ENCODE measurements at places on chromosomes 2 and 18.

- DNase-seq, result no peak
Observed at GRCh38 chr2:73890301-73891092, 2.3 kb upstream of the ACTG2 start.

DNA sequence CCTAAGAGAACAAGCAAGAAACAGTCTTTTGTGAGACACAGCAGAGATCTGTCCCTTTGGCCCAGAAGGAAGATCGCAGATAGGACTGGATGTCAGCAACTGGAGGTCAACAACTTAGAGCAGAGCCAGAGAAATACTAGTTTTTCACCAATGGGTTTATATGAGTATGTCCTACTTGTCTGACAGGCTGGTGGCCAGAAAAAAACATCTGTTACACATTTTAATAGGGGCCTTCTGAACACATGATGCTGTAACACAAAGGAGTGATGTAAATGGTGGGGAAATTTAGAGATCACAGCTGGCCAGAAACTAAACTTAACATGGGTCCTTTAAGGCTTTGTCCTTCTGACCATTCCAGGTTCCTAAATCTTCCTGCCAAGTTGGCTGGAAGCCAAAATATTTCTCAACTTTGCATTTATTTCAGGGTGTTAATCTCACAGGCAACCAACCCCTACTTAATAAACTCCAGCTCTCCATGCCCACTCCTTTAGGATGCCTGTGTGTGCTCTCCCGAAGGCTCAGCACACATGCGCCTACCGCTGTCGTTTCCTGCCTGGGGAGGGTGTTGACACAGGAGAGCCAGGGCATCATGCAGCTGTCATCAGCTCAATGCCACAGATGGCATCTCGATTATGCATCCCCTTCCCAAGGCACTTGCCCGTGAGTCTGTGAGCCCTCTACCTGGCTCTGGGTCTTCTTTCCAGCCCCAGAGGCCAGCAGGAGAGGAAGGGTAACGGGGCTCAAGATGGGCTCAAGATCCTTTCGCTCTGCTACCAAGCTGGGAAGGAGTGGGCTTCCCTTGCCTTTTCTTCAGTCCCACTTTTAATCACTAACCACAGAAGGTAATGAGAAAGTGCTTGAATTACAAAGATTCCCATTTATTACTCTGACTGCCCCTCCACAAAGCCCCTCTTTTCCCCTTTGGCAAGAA, 252.5 kb downstream of the ETAA1 start:
- DNase-seq, result peak; percentile 5

DNA sequence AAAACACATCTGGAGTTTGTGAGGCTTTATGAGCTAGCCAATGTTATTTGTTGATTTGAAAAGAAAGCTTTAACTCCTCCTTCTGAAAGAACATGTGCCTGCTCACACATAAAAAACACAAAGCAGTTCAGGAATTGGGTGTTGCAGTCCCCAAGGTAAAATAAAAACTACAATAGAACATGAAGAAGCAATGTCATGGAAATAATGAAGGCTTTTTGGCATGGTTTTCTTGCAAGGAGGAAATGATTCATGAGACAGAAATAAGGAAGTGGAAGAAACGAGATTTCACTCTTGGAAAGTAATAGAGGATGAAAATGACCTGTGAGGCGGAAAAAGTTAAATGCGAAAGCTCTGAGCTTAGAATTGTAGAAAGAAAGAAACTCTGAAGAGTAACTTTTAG, 81.1 kb downstream of the TRIB2 start:
- DNase-seq, result peak; percentile 92

- no peak for DNase-seq
Observed at GRCh38 chr2:1687254-1687653, 57.1 kb downstream of the PXDN start.

DNA sequence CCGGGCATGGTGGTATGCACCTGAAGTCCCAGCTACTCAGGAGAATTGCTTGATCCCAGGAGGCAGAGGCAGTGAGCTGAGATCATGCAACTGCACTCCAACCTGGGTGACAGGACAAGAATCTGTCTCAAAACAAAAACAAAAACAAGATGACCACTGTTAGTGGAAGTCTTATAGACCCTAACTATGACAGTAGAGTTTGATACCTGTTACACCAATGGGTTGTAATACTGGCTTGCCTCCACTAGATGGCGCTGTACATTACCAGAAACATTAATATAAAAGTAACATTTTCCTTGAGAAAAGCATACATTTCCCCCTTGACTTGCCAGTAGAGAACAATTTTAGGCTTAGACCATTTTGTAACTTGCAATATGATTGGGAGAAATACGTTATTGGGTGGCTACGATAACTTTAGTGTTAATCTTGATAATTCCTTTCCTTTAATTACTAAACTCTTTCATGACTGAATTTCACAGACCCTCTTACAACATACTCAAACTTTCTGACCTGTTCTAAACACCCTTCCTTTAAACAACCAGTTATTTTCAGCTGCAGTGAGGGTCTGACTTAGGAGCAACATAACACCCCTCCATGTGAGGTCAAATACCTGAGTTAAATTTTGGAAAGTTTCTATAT, 19.5 kb downstream of the SLC25A52 start:
- DNase-seq, result peak; percentile 44

DNA sequence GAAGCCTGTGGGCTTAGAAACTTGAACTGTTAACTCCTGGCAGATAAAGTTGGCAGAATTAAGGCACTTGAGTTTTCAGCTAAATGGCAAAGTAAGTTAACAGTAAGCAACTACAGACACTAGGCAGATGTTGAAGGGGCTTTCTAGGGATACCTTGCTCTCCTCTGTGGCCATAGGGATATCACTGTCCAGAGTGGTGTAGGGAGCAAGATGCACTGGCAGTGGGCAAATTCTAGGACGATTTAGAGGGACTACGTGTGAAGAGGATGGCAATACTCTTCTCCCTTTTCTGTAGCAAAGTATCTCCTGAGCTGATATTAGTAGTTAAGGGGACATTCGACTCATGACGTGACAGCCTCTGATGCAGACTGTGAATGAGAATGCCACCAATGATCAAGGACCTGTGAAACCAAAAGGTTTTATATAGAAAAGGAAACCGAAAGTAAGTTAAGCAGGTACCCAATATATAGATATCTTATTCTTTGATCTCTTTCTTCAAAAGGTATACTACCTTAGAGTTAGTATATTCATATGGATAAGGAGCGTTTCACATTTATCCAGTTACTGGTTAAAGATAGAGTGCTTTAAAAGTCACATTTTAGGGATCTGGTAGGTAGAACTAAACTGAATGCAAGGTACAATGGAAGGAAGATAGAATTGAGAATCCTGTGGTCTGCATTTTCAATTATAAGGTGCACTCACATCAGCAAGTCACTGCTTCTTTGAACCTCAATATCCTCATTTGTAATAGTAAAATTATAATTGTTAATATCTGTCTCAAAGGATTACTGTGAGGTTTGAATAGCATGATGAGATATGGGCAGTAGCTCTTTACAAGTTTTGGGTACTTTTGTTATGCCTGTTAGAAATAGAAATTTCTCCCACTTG, 106.4 kb downstream of the KCNH7 start:
- DNase-seq, result no peak

GRCh38 chr2:219177552-219178376, at the start of gene RETREG2:
Gene RETREG2 (plus strand): TSS chr2:219178275. CDS start chr2:219178353, 78 bp downstream.
- peak; percentile 93 for DNase-seq

DNA sequence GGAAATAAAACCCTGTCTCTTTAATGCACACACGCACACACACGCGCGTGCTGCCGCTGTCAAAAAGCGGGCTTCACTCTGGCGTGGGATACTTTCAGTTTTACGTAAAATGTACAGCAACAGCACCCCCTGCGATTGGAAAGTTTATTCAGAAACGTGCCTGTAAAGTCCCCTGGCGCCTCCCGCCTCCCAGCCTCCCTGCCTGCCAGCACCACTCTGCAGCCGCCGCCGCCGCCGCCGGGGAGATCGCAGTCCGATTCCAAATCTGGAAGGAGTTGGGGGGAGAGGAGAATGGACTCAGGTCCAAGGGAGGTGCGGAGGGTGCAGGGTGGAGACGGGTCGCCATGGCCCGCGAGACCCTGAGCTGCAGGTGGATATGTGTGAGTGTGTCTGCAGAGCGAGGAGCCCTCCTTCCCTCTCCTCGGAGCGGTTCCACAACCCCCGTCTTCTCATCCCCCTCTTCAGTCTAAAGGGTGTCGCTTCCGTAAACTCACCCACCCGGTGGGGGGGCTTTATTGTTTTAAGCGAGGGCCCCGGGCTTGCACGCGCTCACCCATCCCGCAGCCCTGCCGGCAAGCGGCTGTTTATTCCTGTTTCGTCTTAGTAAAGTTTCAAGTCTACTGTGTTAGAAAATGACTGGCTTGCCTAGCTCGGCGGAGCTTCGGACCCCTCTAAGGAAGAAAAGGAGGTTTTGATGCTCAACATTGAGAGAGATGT, 1.8 kb upstream of the BCL11A start:
- DNase-seq, result peak; percentile 71

- DNase-seq, result peak; percentile 23
Observed at GRCh38 chr18:12287684-12288402, 20.2 kb upstream of the TUBB6 start.

DNA sequence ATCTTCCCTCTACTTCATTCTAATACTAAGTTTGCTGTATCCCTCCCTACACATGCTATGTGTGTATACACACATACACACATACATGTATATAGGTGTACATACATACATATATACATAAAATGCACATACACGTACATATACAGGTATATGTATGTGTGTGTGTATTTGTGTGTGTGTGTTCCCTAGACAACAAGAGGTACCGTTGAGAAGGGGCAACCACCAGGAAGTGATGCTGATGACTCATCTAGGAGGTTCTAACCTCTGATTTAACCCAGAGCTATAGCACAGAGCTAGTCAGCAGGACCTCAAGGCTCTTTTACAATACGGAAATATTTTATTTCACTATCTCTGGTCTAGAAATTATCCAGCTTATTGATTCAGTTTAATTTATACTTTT, 139.2 kb downstream of the LAMA3 start:
- DNase-seq, result peak; percentile 80

- no peak for DNase-seq
Observed at GRCh38 chr2:38708900-38709566, 42.1 kb downstream of the SRSF7 start.

GRCh38 chr2:37013315-37013641, 46.9 kb upstream of the STRN start:
- no peak for DNase-seq

- no peak for DNase-seq
Observed at GRCh38 chr18:74124642-74125041, 23.0 kb downstream of the FBXO15 start.

DNA sequence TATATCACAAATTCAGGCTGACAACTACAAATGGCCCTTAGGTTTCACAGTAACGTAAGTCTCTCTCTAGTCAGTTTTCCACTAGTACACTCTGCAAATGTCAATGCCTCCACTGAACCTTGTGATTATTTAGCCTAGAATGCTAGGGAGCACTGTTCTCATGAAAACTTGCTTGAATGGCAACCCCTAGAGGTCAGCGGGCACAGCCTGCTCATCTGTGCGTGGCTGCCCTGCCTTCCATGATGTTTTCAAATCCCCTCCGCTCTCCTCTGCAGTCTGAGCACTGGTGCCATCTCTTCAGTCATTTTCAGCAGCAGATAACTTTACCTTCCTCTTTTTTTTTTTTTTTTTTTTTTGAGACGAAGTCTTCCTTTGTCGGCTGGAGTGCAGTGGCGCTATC, 84.1 kb upstream of the GULP1 start:
- DNase-seq, result no peak

DNA sequence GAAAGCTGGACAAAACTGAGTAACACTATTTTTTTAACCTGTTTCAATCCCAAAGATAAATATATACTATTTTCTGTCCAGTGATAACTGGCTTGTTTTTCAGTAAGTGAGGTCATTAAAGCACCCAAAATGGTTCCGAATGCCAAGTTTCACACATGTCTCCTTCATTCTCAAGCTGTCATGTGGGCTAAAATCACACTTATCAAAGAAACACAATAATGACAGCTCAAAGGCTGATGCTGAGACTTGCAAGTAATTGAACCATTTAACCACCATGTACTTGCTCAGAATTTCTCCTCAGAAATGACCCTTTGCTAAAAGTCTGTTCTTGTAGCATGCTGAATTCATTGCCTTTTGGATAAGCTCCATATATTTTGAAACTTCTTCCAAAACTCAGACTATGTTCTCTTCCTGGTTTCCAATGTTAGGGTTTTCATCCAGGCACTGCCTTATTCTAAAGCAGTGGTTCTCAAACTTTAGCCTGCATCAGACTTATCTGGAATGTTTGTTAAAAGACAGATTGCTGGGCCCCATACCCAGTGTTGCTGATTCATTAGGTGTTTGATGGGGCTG, 149.8 kb downstream of the VWC2L start:
- no peak for DNase-seq
